Hippocampal formation (tissue), 2 donors: ENCODE measurements at places on chromosomes 6 and 20.

DNA sequence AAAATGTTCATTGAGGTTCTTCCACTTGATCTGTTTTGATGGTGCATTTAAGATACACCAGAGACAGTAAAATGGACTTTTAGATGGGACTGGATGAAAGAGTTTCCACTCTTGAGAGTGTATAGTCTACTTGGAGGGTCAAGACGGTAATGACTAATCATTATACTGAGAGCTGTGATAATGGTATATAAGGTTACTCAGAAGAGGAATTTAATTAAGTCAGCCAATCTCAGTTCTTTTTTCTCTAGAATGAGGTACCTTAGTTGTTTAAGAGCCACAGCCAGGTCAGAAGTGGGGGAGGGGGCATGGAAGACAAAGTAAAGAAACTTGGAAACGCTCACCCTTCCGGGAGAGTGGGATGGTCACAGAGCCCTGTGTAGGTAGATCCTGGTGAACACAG lies 123.9 kb downstream of the MAP3K4 start:
- no peak for DNase-seq

DNA sequence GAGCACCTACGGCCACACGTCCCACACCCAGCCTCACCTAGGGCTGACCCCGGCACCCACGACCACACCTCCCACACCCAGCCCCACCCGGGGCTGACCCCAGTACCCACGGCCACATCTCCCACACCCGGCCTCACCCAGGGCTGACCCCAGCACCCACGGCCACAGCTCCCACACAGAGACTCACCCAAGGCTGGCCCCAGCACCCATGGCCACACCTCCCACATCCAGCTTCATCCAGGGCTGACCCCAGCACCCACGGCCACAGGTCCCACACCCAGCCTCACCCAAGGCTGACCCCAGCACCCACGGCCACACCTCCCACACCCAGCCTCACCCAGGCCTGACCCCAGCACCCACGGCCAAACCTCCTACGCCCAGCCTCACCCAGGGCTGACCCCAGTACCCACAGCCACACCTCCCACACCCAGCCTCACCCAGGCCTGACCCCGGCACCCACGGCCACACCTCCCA lies 36.7 kb downstream of the NINL start:
- DNase-seq = no peak

DNA sequence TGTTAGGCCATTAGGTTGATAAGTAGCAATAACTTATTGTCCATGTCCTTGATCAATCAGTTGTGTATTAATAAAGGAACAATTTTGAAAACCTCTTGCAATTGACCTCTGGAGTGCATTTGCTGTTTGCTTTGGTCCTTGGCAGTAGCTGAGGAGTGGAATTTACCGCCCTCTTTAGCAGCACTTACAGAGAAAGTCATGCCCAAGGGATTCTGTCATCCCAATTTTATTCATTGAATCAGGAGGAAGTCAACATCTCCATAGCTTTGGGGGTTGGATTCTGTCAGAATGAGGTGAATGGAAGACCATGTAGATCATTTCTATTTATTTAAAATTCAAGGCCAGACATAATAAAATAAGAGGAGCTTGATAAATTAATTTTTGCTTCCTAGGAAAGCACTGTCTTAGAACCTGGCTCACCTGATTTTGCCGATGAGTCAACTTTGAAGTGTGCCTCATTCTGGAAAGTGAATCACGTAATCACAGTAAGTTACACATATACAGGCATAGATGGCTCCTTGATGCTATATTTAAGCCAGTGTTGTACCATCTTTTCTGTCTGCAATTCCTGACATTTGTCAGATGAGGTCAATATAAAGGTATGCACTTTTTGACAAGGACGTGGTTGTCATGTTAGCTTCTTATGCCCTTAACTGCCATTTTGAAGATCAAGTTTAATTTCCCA lies 128.7 kb upstream of the MLIP start:
- no peak for DNase-seq

DNA sequence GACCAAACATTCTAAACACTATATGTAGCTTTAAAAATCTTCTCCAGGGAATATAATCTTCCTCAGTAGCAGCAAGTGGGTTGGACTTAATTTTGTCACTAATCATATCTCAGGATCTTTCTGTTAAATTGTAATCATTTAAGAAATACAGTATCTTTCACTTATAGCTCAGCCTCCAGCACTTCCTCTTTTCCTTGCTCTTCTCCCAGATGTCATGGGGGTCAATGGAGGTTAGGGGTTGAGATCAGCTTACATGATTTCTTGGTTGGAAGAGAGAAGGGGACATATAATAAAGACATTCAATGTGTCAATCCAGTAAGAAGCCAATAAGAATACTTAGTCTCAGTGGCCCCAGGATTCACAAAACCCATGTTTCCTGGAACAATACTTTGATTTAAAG lies 15.7 kb upstream of the REPS1 start:
- DNase-seq = no peak

DNA sequence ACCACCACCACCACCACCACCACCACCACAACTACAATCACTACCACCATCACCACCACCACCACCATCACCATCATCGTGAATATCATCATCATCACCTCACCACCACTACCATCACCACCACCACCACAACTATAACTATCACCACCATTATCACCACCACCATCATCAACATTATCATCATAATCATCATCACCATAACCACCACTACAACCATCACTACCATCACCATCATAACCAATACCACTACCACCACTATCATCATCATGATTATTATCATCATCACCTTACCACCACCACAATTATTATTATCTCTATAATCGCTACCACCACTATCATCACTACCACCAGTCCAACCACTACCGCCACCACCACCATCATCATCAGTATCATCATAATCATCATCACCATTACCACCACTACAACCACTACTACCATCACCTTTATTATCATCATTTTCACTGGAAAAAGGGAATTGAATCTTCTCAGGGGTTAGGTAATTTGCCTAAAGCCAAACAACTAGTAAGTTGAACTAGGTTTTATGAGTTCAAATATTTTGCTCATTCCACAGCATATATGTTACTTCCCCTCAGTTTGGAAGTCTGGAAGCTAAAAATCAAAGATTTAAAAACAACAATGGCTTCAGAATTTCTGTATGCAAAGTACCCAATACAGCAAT lies 8.3 kb downstream of the RIPOR2 start:
- DNase-seq = no peak

GRCh38 chr6:21593927-21594415 lies 420 bp downstream of the SOX4 start:
- peak; percentile 60 for DNase-seq

GRCh38 chr6:11682561-11682975 lies 96.0 kb downstream of the ADTRP start:
- no peak for DNase-seq

DNA sequence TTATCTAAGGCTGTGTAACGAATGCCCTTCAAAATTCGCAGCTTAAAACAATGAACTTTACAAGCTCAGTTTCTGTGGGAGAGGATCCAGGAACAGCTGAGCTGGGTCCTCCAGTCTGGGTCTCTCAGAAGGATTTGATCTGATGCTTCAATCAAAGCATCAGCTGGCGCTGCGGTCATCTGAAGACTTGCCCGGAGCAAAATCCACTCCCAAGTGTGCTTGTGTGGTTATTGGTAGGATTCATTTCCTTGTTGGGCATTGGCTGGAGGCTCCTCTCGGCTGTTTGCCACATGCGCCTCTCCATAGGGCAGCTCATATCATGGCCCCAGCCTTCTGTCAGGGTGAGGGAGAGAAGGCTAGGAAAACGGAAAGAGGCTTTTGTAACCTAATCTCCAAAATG lies 269.3 kb upstream of the CHD6 start:
- no peak for DNase-seq

DNA sequence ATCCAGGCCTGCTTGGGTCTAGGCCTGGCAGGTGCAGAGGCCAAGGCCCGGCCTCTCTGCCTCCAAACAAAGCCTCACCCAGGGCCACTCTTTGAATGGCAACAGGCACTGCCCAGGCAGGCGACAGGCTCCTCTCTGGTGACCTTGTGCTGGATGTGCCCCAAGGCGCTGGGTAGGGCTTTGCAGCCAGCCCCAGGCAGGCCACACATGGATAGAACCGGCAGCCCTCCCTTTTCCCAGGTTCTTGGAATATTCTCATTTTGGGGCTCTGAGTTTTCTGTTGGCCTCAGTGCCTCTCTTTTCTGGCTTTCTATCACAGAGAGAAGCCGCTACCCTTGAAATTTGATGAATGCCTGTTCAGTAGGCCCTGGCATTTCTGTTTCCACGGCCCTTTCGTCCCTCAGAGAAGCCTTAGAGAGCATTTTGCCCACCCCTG lies 18.9 kb downstream of the PKIG start:
- DNase-seq = no peak

- DNase-seq = peak; percentile 49
These were observed 187.4 kb upstream of the PROKR2 start for GRCh38 chr20:5504061-5504739.

- no peak for DNase-seq
These were observed 180.2 kb downstream of the PACRG start for GRCh38 chr6:162907876-162908481.

- no peak for DNase-seq
These were observed 703.5 kb upstream of the CITED2 start for GRCh38 chr6:140077827-140078560.

DNA sequence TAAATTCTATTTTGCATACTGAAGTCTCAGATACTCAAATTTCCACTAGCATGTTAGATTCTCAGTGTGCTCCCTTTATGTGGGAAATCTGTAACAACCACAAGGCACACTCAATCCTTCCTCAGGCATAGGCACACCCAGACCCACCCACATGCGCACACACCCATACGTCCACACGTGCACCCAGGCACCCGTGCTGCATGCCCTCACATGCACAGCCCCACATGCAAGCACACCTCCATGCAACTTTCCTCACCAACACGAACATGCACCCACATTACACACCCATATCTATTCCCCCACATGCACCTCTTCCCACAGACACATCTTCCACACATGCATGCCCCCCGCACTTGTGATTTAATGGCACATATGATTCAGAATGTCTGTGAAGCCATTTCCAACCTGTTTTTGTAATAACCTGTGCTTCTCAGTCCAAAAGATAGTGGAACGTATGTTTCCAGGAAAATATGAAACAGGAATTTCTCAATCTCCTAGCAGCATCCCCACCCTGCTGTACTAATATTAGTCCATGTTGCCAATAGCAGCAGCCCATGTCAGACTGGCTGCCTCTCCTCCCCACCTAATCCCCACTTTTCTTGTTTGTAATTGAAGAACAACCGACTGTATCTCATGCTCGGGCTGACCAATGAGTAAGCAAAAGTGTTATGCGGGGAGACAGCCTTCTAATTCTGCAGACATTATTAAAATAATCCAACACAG lies 11.3 kb upstream of the CYP24A1 start:
- no peak for DNase-seq

- peak; percentile 63 for DNase-seq
These were observed 93.3 kb upstream of the RNF24 start for GRCh38 chr20:4108495-4109306.

- DNase-seq = no peak
These were observed 1187.5 kb downstream of the HACE1 start for GRCh38 chr6:103672169-103672568.

DNA sequence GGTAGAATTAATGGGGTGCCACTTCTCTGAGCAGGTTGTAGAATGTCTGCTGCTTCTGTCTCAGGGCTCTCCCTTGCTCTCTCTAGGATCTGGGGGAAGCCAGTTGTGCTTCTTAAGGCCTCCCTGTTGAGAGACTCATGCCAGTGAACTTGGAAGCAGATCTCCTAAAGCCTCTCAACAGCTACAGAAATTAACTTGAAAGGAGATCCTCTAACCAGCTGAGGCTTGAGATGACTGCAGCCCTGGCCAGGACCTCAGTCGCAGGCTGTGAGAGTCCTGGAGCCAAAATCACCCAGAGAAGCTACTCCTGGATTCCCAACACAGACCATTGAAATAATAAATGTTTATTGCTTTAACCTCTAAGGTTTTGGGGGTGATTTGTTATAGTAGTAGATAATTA lies 180.2 kb upstream of the MARCKS start:
- no peak for DNase-seq

GRCh38 chr6:43339168-43339567 lies 30.3 kb downstream of the ZNF318 start:
- no peak for DNase-seq

GRCh38 chr6:7175462-7175861 lies 67.7 kb downstream of the RREB1 start:
- DNase-seq = no peak

GRCh38 chr6:52616059-52616690 lies 39.3 kb upstream of the TRAM2 start:
- DNase-seq = no peak

GRCh38 chr20:49278818-49279676 lies 1.2 kb upstream of the ZNFX1 start:
- DNase-seq = no peak

DNA sequence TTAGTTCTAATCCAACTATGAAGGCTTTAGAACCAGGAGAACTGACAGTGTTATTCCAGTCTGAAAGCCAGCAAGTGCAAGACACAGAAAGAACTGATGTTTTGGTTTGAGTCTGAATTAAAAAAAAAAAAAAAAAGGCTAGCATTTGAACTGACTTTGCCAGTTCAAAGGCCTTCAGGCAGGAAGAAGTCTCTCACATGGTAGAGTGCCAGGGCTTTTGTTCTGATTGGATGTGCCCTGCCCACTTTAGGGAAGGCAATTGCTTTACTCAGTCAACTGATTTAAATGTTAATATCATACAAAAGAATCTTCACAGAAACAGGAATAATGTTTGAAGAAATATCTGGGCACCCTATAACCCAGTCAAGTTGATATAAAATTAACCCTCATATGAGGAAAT lies 212.2 kb downstream of the HIVEP2 start:
- no peak for DNase-seq

DNA sequence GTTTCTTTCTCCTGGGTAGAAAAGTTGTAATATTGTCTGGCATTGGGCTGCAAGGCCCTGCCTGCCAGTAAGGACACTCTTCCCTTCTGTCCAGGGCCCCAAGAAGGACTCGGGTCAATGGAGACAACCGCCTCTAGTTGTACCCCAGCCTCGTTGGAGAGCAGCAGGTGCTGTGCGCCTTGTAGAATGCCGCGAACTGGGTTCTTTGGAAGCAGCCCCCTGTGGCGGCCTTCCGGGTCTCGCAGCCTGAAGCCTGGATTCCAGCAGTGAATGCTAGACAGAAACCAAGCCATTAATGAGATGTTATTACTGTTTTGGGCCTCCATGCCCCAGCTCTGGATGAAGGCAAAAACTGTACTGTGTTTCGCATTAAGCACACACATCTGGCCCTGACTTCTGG lies 37.0 kb downstream of the PLCG1 start:
- no peak for DNase-seq

DNA sequence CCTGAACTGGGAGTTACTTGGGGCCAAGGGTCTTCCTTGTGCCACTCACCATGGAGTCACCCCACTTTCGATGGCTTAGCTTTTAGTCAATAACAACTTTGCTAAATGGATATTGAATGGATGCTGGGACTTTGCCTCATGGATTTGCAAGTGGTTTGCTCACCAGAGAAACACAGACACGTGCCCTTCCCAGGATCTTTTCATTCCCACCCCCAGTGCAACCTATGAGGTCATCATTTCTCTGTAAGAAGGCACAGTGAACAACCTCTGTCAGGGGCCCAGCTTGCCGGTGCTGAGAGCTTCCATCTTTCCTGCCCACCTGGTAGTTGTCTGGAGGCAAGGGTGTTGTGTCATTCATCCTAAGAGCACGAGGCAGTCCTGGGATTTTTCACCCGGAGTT lies 256.8 kb upstream of the PMEPA1 start:
- no peak for DNase-seq

- DNase-seq = no peak
These were observed 198.2 kb upstream of the SSTR4 start for GRCh38 chr20:22836877-22837276.
